Foreskin melanocyte (primary cell): ENCODE measurements at places on chromosomes 16 and 17.
A peak's percentile ranks its signal among the peaks of the same experiment; 100 is the strongest.

DNA sequence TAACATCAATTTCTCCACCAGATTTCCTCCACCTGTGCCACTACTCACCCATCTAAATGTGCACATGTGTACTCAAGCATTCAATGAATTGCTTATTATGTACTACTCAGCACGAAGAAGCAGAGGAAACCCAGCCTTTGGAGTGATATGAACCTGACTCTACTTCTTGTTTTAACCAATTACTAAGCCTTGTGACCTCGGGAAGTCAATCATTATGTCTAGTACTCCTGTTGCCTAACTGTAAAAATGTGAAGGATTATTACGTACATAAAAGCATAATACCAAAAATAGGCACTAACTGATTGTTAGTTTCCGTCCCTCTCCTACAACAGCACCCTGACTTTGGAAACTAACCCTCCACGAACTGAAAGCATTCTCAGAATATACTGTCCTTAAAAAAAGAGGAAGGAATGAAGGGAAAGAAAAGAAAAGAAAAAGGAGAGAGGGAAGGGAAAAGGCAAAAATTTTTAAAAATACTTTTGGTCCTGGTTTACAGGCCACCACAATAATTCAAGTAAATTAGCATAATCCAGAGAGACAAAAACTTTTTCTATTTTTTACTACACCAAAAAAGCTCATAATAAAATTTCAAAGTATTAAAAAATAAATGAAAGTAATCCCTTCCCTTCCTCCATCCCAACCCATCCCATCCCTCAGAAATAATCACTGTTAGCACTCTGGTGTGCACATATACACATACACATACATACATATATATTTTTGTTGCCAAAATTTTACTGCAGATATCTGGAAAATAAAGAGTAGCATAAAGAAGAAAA, 53.6 kb downstream of the KANSL1 start:
- DNase-seq = no peak

GRCh38 chr16:24731722-24732419, 2.4 kb downstream of the TNRC6A start:
- DNase-seq = no peak

GRCh38 chr17:7384489-7385081, 3.7 kb downstream of the TNK1 start:
- no peak for DNase-seq

DNA sequence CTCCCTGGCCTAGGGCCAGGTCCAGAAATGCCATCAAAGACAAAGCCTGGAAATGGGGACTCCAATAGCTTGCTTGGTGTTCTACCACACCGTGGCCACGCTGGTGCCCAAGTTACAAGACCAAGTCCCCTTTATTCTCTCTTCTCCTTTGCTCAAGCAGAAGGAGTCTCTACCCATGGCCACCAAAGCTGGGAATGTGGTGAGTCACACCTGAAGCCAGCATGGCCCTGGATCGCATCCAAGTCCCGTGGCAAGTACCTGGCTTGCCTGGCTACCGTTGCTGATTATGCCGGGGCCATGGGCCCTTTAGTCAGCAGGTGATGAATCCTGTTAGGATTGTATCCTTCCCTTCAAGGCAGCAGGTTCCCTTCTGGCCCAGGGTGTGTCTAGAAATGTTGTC, 260.0 kb downstream of the HAPSTR1 start:
- DNase-seq = no peak

DNA sequence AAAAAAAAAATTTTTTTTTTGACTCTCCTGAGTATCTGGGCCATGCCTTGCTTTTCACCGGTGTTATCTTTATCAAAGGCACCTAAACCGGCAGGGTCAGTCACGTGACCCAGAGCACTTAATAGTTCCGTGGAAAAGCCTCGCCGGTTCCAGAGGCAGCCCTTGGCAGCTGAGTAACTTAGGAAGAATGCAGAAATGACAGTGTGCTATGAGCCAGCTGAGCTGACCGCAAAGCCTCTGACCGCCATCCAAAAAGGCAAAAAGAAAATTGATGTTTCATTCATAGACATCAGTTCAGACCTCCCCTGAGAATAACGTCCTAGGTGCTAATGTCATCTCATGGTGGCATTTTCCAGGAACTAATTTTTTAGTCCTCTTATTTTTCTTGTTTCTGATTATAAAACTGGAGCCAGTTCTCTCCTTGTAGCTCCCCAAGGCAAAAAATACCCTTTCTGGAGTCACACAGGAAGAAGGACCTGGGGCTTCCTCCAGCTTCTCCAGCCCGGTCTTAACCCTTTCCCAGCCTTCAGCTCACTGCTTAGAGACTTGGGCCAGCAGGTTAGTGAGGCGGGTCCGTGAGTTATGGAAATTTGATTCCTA, 122.6 kb downstream of the SOCS1 start:
- peak; percentile 88 for DNase-seq

- DNase-seq = peak; percentile 74
These were observed 2.9 kb upstream of the MYO1C start for GRCh38 chr17:1495265-1495989.

- DNase-seq = no peak
These were observed 2.9 kb upstream of the FOXF1 start for GRCh38 chr16:86507173-86508027.

- no peak for DNase-seq
These were observed 11.9 kb upstream of the HOXB2 start for GRCh38 chr17:48556576-48557401.

- DNase-seq = no peak
These were observed 13.3 kb downstream of the CAVIN1 start for GRCh38 chr17:42409523-42410318.

GRCh38 chr16:865026-865425, 64.5 kb upstream of the GNG13 start:
- DNase-seq = no peak

DNA sequence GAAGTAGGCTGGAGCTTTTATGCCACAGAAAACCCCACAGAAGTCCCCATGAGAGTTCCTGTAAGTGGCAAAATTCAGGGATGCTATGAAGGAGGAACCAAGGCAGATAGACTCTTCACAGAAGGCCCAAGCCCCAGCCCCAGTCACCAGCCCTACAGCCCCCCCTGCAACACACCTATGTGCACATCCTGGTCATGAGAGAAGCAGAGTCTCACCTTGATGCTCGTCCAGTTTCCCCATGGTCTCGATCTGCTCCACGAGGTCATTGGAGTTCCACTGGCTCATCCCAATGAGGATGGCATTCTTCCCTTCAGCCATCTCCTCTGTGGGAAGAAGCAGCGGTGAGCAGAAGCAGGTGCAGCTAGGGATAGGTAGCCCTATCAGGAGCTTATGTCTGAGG, 31.2 kb downstream of the PITPNM3 start:
- DNase-seq = no peak

DNA sequence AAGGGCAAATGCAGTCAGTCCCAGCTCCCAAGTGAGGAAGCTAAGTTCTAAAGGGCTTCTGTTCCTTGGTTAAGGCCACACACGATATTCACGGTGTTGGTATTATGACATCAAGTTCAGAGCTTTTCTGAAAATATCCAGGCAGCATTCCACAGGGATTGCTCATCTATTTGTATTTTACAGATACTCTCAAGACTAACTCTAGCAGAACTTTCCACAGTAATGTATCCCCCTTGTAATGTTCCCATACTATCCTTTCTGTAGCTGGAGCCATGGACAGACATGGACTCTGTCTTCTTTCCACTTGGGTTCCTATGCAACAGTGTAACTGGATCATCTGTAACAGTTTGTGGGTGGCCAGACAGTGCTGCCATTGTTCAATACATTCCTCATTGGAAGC, 13.5 kb downstream of the SDR42E1 start:
- peak; percentile 89 for DNase-seq

- DNase-seq = no peak
These were observed 6.1 kb downstream of the THUMPD1 start for GRCh38 chr16:20735490-20735889.

GRCh38 chr16:15808071-15808470, 48.8 kb downstream of the MYH11 start:
- no peak for DNase-seq

DNA sequence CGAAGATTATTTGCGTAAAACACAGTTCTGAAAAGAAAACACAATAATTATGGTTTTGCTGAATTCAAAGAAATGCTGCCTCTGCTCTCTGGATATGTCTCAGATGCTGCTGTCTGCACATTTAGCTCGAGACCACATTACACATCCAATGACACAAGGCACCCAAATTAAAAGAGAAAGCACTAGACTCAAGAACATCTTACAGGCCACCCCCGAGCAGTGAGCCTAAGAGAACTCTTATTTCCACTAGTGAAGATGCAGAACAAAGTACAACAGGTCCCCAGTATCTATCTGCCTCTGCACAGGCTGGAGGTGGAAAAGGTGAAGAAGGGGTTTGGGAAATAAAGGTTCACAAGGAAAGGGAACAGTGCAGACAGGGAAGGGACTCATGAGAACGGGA, 33.5 kb downstream of the GRB2 start:
- DNase-seq = no peak

- DNase-seq = no peak
These were observed 286.2 kb upstream of the FOXF1 start for GRCh38 chr16:86224126-86224525.

DNA sequence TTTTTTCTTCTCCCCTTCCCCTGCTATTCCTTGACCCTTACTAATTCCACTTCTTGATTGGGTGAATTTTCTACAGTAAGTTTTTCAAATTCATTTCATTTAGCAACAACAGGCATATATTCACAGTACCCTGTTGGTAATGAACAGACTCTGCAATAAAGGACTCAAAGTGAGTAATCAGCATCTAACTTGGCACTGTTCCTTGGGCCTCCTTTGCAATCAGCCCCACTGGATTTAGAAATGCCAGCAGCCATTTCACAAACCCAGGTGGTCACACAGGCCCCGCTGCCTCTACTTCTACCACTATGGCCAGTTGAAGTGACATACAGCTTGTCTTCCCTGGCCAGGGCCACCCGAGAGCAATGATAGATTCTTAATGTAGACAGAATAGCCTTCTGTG, 113.8 kb downstream of the CYB561 start:
- no peak for DNase-seq

- no peak for DNase-seq
These were observed 39.9 kb downstream of the RNF157 start for GRCh38 chr17:76200354-76200753.

- DNase-seq = no peak
These were observed 10.5 kb downstream of the DBNDD1 start for GRCh38 chr16:90008708-90009145.

GRCh38 chr16:85592700-85593493, 20.2 kb upstream of the GSE1 start:
- no peak for DNase-seq

DNA sequence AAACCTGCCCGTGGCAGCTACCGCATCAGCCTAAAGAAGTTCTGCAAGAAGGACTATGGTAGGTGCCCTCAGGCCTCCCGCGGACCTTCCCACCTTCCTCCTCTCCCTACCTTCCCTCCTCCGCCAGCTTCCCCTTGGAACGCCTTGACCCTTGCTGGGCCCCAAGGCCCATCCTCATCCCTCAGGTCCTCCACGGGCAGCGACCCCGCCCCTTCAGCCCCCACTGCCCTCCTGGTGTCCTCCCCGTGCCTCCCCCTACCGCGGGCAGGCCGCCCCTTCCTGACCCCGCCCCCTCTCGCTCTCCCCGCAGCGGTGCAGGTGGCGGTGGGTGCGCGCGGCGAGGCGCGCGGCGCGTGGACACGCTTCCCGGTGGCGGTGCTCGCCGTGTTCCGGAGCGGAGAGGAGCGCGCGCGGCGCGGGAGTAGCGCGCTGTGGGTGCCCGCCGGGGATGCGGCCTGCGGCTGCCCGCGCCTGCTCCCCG, 1.4 kb upstream of the TBC1D24 start:
- no peak for DNase-seq

DNA sequence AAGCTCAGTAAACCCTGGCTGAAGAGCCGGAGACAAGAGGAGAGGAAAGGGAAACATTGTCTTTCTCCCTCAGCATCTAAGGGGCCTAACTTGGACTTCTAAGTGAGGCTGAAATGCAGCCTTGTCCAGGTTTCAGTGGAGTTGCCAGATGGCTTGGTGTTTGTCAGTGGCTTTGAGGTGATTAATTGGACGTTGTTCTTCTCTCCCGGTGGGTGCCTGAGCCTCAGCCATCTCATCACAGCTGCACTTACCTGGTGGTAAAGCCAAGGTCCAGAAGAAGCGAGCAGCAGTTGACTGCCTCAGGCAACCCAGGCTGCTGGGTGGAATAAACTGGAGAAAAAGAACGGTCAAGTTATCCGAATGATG, 202.2 kb upstream of the NLRP1 start:
- DNase-seq = no peak

- DNase-seq = no peak
These were observed 5.3 kb upstream of the RPRML start for GRCh38 chr17:46984341-46984740.

DNA sequence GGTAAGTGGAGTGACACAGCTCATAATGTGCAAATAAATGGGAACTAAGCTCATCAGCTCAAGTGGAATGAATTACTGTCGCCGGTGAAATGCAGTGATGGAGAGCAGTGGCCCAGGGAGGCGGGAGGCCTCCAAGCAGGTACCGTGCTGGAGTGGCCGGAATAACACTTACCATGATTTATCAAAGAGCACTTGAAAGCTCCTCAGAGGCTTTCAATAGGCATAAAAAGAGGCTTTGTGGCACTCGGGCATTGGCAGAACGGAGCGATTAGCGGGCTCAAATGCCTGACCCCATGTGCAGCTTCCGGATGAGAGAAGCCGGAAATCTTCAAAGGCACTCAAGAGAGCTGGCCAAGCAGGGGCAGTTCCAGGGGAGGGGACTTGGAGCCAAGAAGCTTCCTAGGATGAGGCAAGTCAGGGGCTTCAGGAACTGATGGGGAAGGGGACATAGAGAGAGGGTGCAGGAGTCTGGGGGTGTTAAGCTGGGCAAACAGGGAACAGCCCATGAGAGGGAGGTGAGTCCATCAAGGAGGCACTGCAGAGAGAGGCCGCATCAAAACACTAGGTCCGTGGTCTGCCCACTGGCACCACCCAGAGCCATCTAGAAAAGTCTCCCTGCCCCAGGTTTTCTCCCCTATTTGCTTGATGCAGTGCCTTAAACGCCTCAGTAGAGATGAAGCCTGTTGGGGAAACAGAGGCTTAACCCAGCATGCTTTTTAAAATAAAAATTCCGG, 144.0 kb upstream of the IRX6 start:
- DNase-seq = peak; percentile 73

GRCh38 chr17:57197466-57198071, 58.8 kb upstream of the MSI2 start:
- DNase-seq = no peak

- no peak for DNase-seq
These were observed 770 bp downstream of the CCNF start for GRCh38 chr16:2429771-2430663.

DNA sequence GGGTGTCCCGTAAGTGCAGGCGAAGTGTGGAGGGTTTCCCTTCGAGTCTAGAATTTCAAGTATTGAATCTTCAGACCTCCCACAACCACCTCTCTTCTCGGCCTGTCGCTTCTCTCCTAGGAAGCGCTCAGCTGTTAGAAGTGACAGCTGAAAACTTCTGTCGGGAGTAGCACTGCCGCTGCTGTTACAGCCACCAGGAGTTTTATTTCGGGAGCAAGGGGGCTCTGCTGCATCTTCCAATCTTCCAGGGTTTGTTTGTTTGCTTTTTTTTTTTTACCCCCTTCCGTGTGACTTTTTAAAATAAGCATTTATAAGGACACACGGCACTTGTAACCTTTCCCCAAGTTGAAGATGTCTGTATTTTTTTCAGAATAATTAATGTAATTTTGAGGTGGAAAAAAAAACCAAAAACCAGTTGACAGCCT, 767 bp downstream of the RPS6KB1 start:
- no peak for DNase-seq
